T-cell (primary cell): ENCODE measurements at places on chromosomes 6 and 20. TPM values are rescaled to one million over a fixed set of nuclear protein-coding genes. Genes with fewer than 3 reads are reported as not detected.

The KHDC1 gene
- 1.1 TPM for total RNA-seq

GRCh38 chr6:4964675-4965561 is 38.9 kb downstream of the RPP40 start:
- no peak overlapping the region for H3K27ac ChIP-seq
- no peaks in the 10 kb centered on the region for H3K27me3 ChIP-seq
- H3K4me3 ChIP-seq: no peak overlapping the region
- H3K36me3 ChIP-seq: no peaks in the 10 kb centered on the region
- no peaks in the 10 kb centered on the region for H3K4me1 ChIP-seq

DNA sequence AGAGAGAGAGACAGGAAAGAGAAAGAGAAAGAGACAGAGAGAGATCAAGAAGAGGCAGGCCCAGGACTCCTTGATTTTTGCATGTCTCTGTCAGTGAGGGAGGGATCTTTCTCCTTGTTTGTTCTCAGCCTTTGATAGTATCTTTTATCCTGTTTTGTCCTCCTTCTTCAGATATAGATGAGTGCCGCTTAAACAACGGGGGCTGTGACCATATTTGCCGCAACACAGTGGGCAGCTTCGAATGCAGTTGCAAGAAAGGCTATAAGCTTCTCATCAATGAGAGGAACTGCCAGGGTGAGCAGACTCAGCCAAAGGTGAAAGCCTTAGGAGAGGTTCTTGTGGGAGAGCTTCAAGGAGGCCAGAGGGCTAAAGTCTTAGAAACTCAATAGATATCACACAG is 20.0 kb upstream of the ZNF76 start:
- H3K27ac ChIP-seq: no peak overlapping the region
- no peak overlapping the region for H3K4me3 ChIP-seq
- peaks cover 2% of the 10 kb centered on the region for H3K4me1 ChIP-seq
- no peak for DNase-seq
- H3K27me3 ChIP-seq: peaks cover 3% of the 10 kb centered on the region

DNA sequence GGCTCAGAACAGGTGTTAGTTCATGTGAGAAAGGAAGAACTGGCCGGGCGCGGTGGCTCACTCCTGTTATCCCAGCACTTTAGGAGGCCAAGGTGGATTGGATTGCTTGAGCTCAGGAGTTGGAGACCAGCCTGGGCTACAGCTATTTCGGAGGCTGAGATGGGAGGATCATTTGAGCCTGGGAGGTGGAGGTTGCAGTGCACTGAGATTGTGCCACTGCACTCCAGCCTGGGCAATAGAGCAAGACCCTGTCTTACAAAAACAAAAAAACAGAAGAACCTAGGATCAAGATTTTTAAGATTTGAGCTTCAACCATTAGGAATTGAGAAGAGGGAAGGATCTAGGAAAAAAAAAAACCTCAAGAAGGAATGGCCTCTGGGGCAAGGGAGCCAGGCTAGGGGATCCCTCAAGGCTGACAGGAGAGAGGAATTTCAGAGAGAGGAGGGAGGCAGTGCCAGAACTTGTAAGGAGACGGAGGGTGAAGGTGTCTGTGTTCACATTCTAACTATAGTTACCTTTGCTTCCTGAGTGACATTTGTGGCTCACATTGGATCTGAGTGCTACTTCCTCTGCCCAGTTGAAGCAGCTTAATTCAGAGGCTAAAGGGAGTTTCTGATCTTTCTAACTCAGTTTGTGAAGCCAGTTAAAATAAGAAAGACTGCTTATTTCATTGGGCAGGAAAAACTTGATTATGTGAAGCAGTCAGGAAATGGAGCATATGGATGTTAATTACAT is 26.1 kb downstream of the CHMP4B start:
- H3K27ac ChIP-seq: no peak overlapping the region
- no peaks in the 10 kb centered on the region for H3K36me3 ChIP-seq
- no peaks in the 10 kb centered on the region for H3K27me3 ChIP-seq

DNA sequence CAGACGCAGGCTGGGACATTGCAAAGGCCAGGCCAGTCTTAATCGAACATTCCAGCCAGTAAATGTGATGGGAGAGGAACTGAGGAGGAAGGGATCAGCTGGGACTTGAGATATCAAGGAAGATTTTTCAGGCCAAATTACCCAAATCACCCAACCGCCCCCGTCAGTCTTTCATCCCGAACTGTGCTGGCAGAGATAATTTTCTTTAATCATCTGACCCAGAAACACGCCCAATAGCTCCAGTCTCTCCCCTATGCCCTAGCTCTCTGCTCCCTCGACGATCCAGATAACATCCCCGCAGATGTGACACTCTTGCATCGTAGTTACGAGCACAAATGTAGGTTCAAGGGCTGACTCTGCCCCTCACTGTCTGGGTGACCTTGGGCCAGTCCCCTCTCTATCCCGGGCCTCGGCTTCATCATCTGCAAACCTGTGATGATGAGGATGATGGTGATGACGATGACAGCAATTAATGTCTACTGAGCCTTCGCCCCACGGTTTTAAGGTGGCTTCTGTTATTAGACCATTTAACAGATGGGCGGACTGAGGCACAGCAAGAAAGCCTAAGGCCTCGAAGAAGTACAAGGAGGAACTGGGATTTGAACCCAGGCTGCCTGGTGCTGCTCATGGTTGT is 118.6 kb downstream of the PREX1 start:
- H3K4me3 ChIP-seq: no peak overlapping the region
- no peaks in the 10 kb centered on the region for H3K4me1 ChIP-seq
- H3K27ac ChIP-seq: no peak overlapping the region
- H3K36me3 ChIP-seq: no peaks in the 10 kb centered on the region
- no peak for DNase-seq

DNA sequence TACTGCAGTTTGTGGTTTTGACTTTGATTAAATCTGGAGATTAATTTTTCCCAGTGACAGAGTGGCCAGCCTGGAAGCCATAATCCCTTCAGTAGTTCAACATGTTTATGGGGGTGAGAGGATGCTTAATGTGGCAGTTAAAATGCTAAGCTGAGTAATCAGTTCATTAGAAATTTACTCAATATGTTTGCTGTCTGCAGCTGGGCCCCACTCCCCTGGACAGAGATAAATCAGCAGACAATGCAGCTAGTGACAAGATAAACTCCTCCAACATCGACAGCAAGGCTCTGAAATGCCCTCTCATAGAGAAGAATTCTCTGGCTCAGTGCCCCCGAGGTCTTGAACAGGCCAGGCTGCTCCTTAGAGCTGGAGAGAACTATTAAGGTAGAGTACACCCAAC is 101.9 kb downstream of the LRFN2 start:
- H3K27ac ChIP-seq: no peak overlapping the region
- no peaks in the 10 kb centered on the region for H3K4me1 ChIP-seq
- no peak for DNase-seq
- no peaks in the 10 kb centered on the region for H3K36me3 ChIP-seq

DNA sequence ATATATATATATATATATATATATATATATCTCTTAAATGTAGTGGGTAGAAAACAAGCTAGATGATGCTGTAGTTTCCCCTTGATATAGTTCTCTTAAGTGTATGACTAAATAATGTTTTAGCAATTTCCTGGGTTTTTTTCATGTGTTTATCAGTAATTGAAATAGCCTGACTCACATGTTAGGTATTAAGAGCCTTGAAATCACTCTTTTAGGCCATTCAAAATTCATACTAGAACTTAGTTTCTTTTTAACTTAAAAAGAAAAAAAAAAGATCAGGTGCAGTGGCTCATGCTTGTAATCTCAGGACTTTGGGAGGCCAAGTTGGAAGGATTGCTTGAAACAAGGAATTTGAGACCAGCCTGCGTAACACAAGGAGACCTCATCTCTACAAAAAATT is 44.1 kb downstream of the NKX2-4 start:
- no peak for DNase-seq
- H3K27me3 ChIP-seq: no peaks in the 10 kb centered on the region
- no peaks in the 10 kb centered on the region for H3K4me1 ChIP-seq
- no peak overlapping the region for H3K4me3 ChIP-seq

DNA sequence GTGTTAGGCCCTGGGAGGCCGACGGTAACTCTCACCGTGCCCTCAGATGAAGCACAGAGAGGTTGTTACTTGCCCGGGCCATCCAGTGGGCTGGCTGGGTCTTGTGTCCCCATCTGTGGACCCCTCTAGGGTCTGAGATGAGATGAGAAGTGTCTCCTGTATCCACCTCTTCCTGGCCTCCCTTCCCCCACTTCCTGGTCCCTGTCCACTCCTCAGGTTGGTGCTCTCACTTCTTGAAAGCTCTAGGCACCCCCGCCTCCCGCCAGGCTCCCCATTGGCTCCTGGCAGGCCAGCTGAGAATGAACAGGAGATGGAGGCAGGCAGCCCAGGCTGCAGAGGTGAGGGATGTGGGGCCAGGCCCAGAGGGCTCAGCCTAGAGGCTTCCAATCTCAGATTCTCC is 1.5 kb downstream of the MMP24OS start:
- peak overlapping the region; percentile 94 for H3K27ac ChIP-seq
- DNase-seq: no peak
- H3K27me3 ChIP-seq: no peaks in the 10 kb centered on the region
